ENCODE measurements at places on chromosomes 13 and 19. TPM values are rescaled to one million over a fixed set of nuclear protein-coding genes. Genes with fewer than 3 reads are reported as not detected.

The RFPL4AL1 gene
- total RNA-seq: 54.4 TPM

- no peak for DNase-seq
These were observed 2.7 kb upstream of the NUP62 start for GRCh38 chr19:49932041-49932451.

- peak; percentile 55 for DNase-seq
These were observed 1.6 kb downstream of the MYH14 start for GRCh38 chr19:50204811-50205675.

DNA sequence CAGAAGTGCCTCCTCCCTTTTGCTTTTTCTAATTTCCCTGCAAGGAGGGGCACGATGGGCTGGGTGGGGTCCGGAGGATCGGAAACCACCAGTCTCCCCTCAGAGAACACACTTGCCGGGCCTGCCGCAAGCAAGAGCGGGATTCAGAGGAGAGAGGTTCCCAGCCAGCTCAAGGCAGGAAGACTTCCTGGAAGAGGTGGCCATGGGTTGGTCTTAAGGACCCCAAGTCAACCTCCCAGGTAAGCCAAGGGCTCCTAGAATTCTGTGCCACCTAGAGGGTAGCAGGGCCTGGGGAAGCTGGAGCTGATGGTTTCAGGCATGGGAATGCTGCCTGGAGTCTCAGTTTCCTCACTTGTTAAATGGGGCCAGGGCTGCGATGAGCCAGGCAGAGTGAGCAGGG is 30.4 kb upstream of the ADGRE5 start:
- DNase-seq: no peak

DNA sequence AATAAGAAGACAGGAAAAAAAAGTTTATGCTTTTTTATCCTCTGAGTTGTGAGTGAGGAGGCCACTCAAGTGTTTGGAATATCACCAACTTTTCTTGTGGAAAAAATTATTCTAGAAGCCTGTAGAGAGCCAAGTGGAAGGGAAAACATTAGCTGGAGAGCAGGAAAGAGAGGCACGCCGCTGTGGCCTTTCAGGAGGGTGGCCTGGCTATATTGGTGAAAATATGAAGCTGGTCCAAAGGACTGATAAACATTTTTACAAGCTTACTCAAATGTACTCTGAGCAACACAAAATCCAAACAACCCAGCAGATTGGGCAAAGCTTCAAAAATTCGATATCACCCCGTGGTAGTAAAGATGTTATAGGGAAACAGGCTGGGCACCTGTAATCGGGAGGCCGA is 2.3 kb upstream of the EIF3G start:
- DNase-seq: no peak

GRCh38 chr13:48626077-48626449 is 27.7 kb upstream of the CYSLTR2 start:
- no peak for DNase-seq

- DNase-seq: no peak
These were observed 111.7 kb upstream of the IRS2 start for GRCh38 chr13:109897988-109898624.

DNA sequence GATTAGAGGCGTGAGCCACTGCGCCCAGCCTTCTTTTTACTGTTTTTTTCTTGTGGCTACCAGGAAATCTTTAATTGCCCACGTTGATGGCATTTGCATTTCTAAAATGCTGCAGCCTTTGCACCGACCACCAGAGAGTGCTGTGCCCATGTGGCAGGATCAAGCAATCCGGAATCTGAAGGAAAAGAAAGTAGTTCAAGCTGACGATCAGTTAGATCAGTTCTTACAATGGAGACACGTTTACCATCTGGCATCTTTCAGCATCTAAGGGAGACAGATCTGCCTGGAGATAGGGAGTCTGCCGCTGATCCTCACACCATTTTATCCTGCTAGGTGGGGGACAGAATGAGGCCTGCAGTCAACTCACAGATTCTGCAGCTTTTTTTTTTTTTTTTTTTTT is 19.9 kb downstream of the TINCR start:
- DNase-seq: peak; percentile 61
